ENCODE measurements at places on chromosomes 11 and 22.

DNA sequence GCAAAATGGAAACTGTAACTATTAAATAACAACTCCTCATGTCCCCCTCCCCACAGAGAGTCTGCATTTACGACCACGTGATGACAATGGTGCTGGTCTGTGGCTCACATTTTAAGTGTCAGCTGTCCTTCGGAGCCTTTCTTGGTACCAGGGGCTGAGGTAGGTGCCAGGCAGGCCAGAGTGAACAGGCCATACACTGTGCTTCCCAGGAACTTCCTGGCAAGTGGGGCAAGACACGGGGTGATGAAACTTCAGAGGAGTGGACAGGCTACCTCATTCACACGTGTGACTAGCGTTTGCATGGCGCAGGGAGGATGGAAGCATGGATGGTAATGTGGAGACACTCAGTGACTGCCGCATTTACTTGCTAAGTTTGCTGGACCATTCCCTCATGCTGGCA lies 10.4 kb upstream of the YPEL1 start:
- DNase-seq = no peak

DNA sequence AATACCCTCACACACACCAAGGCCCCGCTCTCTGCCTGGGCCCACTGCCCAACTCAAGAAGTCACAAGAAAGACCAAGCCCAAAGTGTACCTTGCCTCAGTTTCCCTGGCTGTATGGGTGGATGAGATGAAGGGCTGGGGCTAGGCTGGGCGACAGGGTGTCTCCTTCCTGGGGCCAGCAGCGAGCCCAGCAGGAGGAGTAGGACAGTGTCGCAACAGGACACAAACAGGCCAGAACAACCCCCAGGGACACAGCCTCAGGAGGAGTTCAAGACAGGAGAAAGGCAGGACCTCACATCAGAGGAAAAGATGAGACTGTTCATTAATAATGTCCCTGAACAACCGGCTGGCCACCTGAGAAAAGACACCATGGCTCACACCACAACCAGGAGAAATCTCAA lies 13.3 kb downstream of the CSNK1E start:
- DNase-seq = no peak

DNA sequence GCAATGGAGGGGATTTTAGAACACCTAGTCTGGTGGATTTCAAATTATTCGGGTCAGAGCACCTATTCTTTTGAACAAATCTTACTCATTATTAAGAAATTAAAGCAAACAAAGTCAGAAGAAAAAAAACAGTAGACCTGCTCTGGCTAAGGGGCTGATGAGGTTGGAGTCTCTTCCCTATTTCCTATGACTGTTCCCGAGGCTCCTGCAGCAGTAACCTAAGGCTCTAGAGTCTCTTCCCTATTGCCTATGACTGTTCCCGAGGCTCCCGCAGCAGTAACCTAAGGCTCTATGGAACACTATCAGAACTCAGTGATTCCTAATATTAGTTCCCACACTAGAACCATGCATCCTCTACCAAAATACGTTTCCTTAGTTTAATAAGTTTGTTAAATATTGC lies 607.9 kb downstream of the NTM start:
- no peak for DNase-seq

DNA sequence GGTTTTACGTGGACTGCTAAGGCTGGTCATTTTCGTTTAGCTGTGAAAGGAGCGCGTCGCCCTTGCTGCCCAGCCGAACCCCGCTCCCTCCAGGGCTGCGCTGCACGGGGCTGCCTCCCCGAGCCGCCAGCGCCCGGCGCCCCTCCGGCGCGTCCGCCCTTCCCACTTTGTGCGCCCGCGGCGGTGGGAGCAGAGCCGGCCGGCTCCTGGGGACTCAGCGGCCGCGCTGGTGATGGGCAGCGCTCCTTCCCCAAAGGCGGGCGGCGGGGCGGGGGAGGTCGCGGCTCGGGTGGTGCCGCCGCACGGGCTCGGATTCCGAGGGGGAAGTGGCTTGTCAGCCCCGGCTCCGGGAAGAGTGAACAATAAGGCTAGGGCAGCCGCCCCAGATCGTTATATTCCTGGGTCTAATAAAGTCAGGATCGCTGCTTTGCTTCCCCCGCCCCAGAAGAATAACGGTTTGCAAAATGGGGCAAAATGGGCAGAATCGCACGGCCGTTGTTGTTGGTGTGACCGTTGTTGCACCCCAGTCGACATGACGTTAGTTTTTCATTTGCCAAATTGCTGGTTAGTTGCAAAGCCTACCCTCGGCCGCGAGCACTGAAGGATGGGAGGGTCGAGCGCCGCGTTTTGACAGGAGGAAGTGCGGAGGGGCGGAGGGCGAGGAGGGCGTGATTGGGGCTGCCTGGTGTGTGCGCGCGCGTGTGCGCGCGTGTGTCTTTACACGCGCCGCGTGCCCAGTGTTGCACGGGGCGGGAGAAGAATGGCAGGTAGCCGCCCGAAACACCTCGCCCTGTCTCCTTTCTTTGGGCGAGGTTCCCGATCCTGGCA lies 745 bp downstream of the NCAM1 start:
- DNase-seq = no peak

- no peak for DNase-seq
Measured at GRCh38 chr11:102664001-102664752, 39.0 kb upstream of the MMP20 start.

GRCh38 chr11:106621484-106621883 lies 396.8 kb downstream of the GUCY1A2 start:
- DNase-seq = no peak

DNA sequence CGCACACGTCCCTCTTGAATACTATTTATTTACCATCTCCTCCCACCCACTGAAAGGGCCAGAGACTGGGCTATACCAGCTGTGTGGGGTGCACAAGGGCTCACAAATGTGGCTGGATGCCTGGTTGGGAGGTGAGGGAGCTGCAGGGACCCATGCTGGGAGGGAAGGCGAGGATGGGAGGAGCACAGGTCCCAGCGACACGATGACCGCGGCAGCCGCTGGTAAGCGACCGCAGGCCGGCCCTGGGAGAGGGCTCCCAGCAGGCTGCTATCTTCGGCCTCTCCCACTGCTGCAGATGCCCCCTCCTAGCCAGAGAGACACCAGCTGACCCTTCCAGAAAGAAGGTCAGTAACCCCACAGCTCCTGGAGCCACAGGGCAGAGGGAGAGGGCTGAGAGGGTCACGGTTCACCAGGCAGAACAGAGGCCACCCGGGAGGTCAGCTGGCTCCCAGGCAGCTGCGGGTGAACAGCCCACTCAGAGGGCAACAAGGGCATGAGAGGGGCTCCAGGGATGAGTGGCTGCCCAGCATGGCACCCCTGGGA lies 163.9 kb downstream of the CRYBB2 start:
- no peak for DNase-seq

DNA sequence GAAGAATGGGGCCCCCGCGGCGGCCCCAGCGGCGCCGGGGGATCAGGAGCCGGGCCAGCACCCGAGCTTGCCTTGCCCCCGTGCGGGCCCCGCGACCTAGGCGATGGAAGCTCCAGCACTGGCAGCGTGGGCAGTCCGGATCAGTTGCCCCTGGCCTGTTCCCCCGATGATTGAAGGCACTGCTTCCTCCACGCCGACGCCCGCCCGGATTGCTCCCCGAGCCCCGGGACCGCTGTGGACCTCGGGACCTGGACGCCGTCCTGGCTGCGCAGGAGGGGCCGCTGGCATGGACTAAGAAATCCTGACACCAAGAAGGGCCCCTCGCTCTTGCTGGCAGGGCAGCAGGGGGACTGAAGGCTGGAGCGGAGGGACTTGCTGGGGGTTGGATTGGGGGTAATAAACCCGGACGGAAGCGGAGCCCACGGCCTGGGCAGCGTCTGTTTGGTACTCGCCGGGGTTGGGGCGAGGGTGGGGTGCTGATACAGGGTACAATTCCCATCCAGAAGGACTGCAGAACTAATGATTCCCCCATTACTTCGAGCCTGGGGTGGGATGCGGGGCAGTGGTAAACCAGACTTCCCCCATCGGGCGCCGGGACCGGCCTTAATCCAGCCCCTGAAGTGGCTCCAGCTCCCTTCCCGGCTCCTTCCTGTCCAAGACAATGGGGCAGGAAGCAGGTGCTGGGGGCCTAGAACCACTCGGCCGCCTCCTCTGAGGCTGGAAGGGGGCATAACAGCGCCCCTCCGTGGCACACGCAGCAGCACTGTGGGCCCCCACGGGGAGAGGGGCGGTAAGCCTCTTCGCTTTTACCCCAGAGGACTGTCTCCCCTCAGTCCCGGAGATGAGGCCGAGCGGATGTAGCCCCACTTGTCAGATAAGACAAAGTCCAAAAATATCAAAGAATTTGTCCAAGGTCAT lies 1.0 kb downstream of the CCDC85B start:
- no peak for DNase-seq

DNA sequence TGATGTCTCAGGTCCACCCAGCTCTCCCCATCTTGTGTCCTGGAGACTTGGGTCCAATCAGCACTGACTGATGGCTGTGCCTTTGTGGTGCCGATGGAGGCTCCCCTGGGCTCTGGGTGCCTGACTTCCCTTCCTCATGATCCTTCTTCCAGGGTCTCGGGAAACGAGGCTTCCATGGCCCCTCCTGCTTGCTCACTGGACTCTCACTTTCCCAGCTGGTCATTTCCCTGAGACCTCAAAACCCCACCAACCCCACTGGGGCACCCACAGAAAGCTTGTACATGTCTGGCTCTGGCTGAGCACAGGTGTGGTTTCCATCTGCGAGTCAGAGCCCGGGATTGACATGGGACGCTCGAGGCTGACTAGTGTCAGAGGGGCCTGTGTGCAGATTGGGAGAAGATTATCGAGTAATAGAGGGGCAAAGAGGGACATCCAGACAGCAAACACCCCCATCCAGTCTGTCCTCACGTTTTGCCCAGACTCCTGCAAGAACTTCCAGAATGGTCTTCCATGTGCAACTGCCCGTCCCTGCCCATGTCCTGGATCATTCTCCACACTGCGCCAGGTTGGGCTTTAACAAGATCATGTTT lies 15.1 kb downstream of the APOL1 start:
- DNase-seq = no peak

DNA sequence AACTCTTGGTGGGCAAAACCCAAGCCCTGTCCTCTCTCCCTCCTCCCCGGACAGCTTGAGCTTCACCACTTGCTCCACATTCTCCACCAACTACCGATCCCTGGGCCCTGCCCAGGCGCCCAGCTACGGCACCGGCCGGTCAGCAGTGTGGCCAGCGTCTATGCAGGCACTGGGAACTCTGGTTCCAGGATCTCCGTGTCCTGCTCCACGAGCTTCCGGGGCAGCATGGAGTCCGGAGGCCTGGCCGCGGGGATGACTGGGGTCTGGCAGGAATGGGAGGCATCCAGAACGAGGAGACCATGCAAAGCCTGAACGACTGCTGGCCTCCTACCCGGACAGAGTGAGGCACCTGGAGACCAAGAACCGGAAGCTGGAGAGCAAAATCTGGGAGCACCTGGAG lies 68.9 kb upstream of the RTL6 start:
- DNase-seq = no peak

DNA sequence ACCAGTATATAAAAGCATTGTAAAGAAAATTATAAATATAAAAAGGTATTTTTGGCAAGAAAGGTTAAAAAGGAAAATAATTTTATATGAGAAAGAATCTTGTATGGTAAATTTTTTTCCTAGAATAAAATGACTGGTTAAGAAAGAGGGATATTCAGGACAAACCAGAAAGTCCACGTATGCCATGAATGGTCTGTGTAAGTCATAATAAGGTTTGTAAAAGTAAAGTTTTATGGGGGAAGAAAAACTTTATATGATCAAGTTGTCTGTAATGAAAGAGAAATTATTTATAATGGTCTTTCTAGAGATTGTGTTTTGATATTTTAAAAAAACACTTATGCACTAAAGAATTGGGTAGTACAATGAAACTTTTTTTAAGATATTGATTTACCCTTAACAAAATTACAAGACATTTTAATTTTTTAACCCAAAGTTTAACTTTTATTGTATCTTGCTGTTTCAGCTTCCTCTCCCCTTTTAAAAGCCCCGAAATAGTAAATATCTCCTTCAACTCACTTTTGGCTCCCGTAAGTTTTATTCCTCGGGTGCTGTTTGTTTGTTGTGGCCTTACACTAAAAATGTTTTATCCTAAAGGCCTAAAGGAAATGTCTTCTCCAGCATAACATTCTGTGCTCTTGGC lies 47.7 kb downstream of the AMOTL1 start:
- DNase-seq = no peak

DNA sequence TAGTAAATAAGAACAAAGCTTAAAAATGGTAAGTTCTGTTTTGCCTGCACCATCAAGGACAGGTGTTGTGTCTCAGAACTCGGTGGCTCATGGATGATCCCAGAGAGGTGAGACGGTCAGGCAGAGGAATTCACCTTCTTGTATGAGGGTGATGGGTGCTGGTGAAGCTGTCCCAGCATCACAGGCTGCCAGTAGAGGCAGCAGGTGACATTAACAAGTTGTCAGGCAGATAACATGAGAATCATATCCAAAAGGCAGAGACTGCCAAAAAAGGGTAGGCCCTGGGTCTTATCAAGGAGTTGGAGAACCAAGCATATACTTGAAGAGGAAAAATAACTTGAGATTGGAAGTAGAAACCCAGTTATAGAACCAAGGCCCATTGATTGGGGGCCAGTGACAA lies 437.8 kb downstream of the DYNC2H1 start:
- no peak for DNase-seq

GRCh38 chr11:70296681-70297080 lies 26.2 kb downstream of the PPFIA1 start:
- DNase-seq = no peak

GRCh38 chr11:5992150-5992549 lies 5.4 kb upstream of the OR52L1 start:
- DNase-seq = no peak

DNA sequence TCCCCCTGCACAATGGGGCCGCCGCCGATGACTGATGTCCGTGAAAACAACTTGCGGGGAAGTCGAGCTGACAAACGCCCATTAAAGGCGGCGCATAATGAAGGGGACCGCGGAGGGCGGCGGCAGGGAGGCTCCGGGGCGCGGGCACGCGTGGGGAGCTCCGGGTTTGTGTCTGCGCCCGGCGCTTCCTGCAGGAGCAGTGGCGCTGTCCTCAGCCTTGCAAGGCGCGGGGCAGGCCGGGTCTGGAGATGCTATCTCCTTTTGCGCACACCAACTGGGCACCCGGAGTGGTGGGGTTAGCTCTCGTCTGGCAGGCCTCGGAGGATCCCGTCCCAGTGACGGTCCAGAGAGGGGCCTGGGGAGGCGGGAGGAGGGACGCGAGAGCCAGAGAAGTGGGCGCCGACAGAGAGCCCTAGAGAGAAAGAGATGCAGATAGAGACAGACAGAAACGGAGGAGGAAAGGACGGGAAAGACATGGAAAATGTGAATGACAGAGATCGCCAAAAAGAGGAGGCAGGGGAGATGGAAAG lies 390 bp upstream of the FGF3 start:
- DNase-seq = no peak

GRCh38 chr22:45159652-45160462 lies 3.9 kb upstream of the NUP50 start:
- DNase-seq = no peak

- no peak for DNase-seq
Measured at GRCh38 chr11:114209343-114209742, 86.9 kb upstream of the NNMT start.

GRCh38 chr11:8291421-8292350 lies 28.0 kb upstream of the LMO1 start:
- no peak for DNase-seq
